Smooth muscle cell of bladder (primary cell): ENCODE measurements at places on chromosomes 1 and 21. TPM values are rescaled to one million over a fixed set of nuclear protein-coding genes. Genes with fewer than 3 reads are reported as not detected.

TOE1 gene
- total RNA-seq = 7.0 and 7.5 TPM in 2 replicates

KCNE1 gene
- total RNA-seq = 0.55 and 0.85 TPM in 2 replicates

USH2A gene
- under 0.01 TPM in 2 replicates for total RNA-seq

TMOD4 gene
- not detected in 2 replicates for total RNA-seq

SLC25A34 gene
- 0.14 and 0.37 TPM in 2 replicates for total RNA-seq

PDE4B gene
- total RNA-seq = 28.7 and 36.4 TPM in 2 replicates

FAM72B gene
- 0.92 and 1.1 TPM in 2 replicates for total RNA-seq

TSPEAR gene
- total RNA-seq = not detected in 2 replicates

WNT9A gene
- total RNA-seq = 0.37 and 0.43 TPM in 2 replicates

COL8A2 gene
- total RNA-seq = 2.0 and 4.5 TPM in 2 replicates

LAPTM5 gene
- total RNA-seq = under 0.01 and 0.09 TPM in 2 replicates

RER1 gene
- total RNA-seq = 79.4 and 102 TPM in 2 replicates
